ENCODE measurements at places on chromosomes 5 and 9. TPM values are rescaled to one million over a fixed set of nuclear protein-coding genes. Genes with fewer than 3 reads are reported as not detected.

The NKD2 gene
- polyA plus RNA-seq = not detected

The GRM6 gene
- not detected for polyA plus RNA-seq

The TAF1L gene
- polyA plus RNA-seq = not detected

The FRMD3 gene
- polyA plus RNA-seq = 1.6 TPM

The CSF1R gene
- polyA plus RNA-seq = 0.93 TPM

The PLCXD3 gene
- not detected for polyA plus RNA-seq

The GPX3 gene
- polyA plus RNA-seq = 1.8 TPM
